ENCODE measurements at places on chromosomes 3 and 15. TPM values are rescaled to one million over a fixed set of nuclear protein-coding genes. Genes with fewer than 3 reads are reported as not detected.

RYR3 gene
- not detected for total RNA-seq

SH2D7 gene
- not detected for total RNA-seq

FGD5 gene
- 127 TPM for total RNA-seq

GABRG3 gene
- total RNA-seq: not detected

ALPK3 gene
- 69.8 TPM for total RNA-seq

CTXN2 gene
- total RNA-seq: not detected

All from vein endothelial cell (primary cell).